ENCODE measurements at places on chromosomes 3 and 15. TPM values are rescaled to one million over a fixed set of nuclear protein-coding genes. Genes with fewer than 3 reads are reported as not detected.

The GOLGA6B gene
- total RNA-seq = not detected

The C3orf22 gene
- not detected for total RNA-seq

The KIF7 gene
- 6.5 TPM for total RNA-seq

The NUDT16 gene
- total RNA-seq = 64.6 TPM

The LRTM1 gene
- not detected for total RNA-seq

The DNAJA4 gene
- total RNA-seq = 42.7 TPM

The KATNBL1 gene
- 112 TPM for total RNA-seq

The FGD5 gene
- total RNA-seq = 58.5 TPM

The TIMP4 gene
- total RNA-seq = 17.2 TPM

The MGLL gene
- 182 TPM for total RNA-seq

DNA sequence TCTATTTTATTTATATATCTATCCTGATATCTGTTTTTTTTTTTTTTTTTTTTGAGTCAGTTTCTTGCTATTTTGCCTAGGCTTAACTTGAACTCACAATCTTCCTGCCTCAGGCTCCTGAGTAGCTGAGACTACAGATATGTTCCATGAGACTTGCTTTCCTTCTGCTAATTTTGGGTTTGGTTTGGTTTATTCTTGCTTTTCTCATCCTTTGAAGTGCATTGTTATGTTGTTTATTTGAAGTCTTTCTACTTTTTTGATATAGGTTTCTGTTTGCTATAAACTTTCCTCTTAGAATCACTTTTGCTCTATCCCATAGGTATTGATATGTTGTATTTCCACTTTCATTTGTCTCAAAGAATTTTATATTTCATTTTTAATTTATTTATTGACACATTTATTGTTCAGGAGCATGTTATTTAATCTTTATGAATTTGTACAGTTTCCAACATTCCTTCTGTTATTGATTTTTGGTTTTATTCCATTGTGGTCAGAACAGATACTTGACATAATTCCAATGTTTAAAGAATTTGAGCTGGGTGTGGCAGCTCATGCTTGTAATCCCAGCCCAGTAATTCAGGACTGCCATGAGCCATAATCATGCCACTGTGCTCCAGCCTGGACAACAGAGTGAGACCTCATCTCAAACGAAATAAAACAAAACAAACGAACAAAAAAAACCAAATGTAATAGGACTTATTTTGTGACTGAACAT, 62.3 kb upstream of the PLSCR4 start:
- DNase-seq = no peak

GRCh38 chr3:189721873-189722665, 90.9 kb downstream of the TP63 start:
- no peak for DNase-seq

DNA sequence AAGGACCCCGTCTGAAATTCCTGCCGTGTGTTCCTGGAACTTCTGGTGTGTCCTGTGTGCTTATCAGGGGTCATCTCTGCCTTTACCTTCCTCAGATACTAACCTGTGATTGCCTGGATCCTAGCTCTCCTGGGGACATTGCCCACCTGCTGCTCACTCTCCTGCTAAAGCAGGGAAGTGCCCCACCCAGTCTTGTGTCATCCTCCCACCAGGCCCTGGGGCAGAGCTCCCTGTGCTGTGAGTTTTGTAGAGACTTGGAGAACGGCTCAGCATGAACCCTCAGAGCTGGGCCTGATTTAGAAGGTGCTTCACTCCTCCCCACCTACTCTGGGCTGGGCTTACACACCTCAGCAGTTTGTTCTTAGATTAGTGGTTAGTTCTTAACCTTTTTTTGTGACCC, 3.8 kb upstream of the TMEM44 start:
- no peak for DNase-seq

- DNase-seq = no peak
Observed at GRCh38 chr15:73849641-73850040, 23.7 kb upstream of the TBC1D21 start.

GRCh38 chr3:14507305-14507741, 32.8 kb downstream of the GRIP2 start:
- no peak for DNase-seq

- no peak for DNase-seq
Observed at GRCh38 chr3:146974001-146974400, 368.9 kb upstream of the PLSCR5 start.

DNA sequence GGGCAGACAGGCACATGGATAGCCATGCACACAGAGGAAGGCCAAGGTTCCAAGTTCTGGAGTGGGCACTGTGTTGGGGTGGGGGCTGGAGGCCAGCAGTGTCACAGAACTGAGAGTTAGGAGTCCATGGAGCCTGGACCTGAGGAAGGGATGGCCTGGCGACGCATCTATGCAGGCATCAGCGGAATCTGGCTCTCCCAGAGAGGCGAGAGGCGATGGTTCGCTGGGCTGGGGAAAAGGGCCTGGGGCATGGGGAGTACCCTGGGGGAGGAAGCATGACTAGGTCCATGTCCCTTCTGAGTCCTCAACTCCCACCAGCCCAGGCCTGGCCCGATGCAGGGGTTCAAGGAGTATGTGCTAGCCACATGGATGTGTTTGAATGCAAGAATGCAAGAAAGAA, 192.8 kb upstream of the LINGO1 start:
- no peak for DNase-seq

GRCh38 chr3:116000311-116000710, 377.0 kb downstream of the GAP43 start:
- DNase-seq = no peak

DNA sequence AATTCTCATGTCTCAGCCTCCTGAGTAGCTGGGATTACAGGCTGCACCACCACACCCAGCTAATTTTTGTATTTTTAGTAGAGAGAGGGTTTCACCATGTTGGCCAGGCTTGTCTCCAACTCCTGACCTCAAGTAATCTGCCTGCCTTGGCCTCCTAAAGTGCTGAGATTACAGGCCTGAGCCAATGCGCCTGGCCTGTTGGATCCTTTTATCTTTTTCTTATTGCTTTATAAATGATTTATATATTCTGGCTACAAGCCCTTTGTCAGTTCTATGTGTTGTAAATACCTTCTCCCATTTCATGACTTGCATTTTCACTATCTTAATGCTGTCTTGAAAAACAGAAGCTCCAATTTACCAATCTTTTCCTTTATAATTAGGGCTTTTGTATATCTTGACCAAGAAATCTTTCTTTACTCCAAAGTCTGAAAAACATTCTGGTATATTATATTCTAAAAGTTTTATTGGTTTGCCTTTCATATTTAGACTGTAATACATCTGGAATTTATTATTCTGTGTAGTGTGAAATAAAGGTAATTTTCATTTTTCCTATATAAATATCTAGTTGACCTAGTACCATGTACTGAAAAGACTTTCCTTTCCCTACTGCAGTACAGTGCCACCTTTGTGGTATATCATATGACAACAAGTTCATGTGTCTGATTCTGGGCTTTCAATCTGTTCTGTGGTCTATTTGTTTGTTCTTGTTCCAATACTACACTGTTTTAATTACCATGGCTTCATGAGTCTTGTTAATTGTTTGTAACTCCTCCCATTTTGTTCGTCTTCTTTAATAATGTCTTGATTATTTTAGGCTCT, 52.9 kb upstream of the RNU6-1 start:
- DNase-seq = peak; percentile 42

DNA sequence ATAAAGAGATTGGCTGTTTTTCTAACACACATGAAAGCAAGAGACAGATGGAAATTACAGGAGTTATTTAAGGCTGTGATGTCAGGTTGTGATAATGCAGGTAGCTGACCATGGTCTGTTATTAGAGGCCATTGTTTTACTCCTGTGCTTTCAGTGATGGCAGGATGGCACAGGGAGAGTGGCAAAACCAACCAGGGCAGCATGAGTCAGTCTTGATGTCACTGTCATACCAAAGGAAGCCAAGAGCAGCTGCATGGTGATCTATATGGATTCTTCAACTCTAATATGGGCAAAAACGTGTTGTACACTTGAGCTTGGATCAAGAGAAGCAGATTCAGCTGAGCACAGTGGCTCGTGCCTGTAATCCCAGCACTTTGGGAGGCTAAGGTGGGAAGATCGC, 91.8 kb upstream of the LMOD3 start:
- DNase-seq = no peak

GRCh38 chr3:170727754-170728153, 141.9 kb upstream of the SLC7A14 start:
- no peak for DNase-seq

DNA sequence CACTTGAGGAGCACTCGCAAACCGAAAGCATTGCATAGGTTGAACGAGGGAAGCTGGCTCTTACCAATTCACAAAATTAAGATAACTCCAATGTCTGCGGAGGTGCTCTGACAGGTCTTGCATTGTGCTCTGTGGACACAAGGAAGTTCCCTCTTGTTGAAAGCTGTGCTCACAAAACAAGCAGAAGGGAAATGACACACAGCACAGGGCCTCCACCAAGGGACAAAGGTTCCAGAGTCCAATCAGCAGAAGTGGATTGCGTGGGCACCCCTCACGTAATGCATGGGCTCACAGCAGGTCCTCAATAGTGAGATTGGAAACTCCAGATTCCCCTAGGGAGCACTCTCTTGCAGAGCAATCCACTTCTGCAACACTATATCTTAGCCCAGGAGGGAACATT, 89.9 kb downstream of the ATP10A start:
- no peak for DNase-seq

GRCh38 chr3:59608356-59608755, 558.5 kb upstream of the CFAP20DC start:
- no peak for DNase-seq

- no peak for DNase-seq
Observed at GRCh38 chr3:127090218-127091160, 102.4 kb upstream of the PRR23E start.

GRCh38 chr3:185715091-185715490, 109.8 kb downstream of the IGF2BP2 start:
- DNase-seq = peak; percentile 48

GRCh38 chr3:62562017-62562416, 188.7 kb upstream of the FEZF2 start:
- DNase-seq = no peak

- DNase-seq = no peak
Observed at GRCh38 chr3:55097441-55097840, 169.6 kb upstream of the LRTM1 start.

DNA sequence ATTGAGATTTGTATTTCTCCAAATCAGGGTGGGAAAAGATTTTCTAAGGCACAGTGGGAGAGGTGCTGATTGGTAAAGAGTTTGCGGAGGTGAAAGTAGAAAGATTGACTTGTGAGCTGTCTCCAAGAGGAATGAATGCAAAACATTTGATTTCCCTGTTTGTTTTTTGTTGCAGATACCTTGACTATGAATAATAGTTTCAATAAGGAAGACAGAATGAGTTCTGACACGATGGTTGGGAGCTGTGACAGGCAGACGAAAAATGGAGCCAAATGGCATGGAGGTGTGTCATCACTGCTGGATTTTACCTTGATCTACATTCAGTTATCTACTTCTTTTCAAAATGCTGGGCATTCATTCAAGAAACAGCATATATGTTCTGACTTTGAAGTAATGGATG, 145.1 kb downstream of the NFKBIZ start:
- no peak for DNase-seq

GRCh38 chr3:178787960-178788359, 251.7 kb downstream of the KCNMB2 start:
- no peak for DNase-seq

GRCh38 chr3:18177271-18177670, 247.9 kb downstream of the SATB1 start:
- no peak for DNase-seq
